Activated T-cell treated with anti-CD3 and anti-CD28 coated beads, Interleukin-2, amount 50 U/mL, for 72 hours (primary cell): ENCODE measurements at places on chromosomes 13 and 19. TPM values are rescaled to one million over a fixed set of nuclear protein-coding genes. Genes with fewer than 3 reads are reported as not detected.

GRCh38 chr19:55697698-55698097 lies 22.7 kb downstream of the EPN1 start:
- H3K4me3 ChIP-seq, result no peak overlapping the region
- no peak for DNase-seq
- peaks cover 4% of the 10 kb centered on the region for H3K36me3 ChIP-seq
- H3K27me3 ChIP-seq, result no peaks in the 10 kb centered on the region
- no peak overlapping the region for H3K27ac ChIP-seq

- peaks cover 10% of the 10 kb centered on the region for H3K27me3 ChIP-seq
- H3K4me3 ChIP-seq, result no peak overlapping the region
- H3K36me3 ChIP-seq, result no peaks in the 10 kb centered on the region
- no peaks in the 10 kb centered on the region for H3K4me1 ChIP-seq
- H3K27ac ChIP-seq, result no peak overlapping the region
These were observed 53.3 kb downstream of the MYO16 start for GRCh38 chr13:108682714-108683113.

DNA sequence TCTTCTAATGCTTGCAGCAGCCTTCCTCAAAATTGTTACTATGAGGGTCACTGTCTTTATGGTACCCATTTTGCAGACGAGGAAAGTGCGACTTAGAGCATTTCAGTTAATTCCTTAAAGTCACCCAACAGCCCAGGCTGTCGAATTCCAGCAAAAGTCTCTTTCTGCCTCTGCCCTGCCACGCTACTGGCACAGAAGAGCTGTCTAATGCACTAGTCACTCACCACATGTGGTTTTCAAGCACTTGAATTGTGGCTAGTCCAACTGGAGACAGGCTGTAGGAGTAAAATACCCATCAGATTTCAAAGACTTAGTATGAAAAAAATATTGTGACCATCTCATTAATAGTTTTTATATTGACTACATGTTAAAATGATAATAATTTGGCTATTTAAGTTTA lies 1.7 kb downstream of the FPR1 start:
- no peak overlapping the region for H3K27ac ChIP-seq
- H3K27me3 ChIP-seq, result peaks cover 13% of the 10 kb centered on the region
- no peaks in the 10 kb centered on the region for H3K36me3 ChIP-seq
- H3K4me3 ChIP-seq, result no peak overlapping the region
- H3K4me1 ChIP-seq, result no peaks in the 10 kb centered on the region

DNA sequence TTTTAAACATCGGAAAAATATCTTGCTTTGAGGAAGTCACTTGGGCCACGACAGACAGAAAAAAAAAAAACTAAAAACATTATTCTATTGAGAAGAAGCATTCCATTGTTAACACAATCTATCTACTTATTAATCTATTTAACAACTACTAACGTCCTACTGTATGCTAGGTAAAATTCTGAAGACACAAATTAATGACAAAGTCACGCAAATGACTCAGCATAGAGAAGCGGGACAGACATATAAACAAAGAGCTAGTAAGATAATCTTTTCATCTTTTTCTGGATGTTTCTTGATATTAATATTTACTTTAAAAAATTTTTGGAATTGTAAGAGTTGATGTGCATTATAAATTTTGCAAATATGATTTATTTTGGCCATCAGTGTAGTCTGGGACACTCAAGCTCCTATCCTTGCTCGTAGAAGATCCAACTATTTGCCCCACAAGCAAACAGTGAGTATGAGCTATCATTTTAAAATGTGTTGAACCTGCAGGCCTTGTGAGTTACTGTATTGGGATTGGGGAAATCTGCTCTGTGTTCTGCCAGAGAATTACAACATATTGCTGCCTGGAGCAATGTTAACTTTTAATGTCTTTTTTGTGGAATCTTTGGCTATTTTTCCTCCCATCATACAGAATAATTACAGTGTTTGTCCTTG lies 109.1 kb downstream of the PCDH9 start:
- H3K4me3 ChIP-seq, result no peak overlapping the region
- no peaks in the 10 kb centered on the region for H3K4me1 ChIP-seq
- no peaks in the 10 kb centered on the region for H3K36me3 ChIP-seq
- DNase-seq, result no peak
- H3K27ac ChIP-seq, result no peak overlapping the region

- no peak for DNase-seq
- H3K36me3 ChIP-seq, result peaks cover 6% of the 10 kb centered on the region
- H3K4me1 ChIP-seq, result no peaks in the 10 kb centered on the region
- no peak overlapping the region for H3K4me3 ChIP-seq
These were observed 4.1 kb downstream of the USP29 start for GRCh38 chr19:57123882-57124281.

Gene RNF225
- total RNA-seq, result 1.5 TPM

Gene PLPP2
- total RNA-seq, result 2.1 TPM

Gene FCAR
- total RNA-seq, result not detected

Gene CRB3
- 3.9 TPM for total RNA-seq
